ENCODE measurements at places on chromosomes 3 and 15.

DNA sequence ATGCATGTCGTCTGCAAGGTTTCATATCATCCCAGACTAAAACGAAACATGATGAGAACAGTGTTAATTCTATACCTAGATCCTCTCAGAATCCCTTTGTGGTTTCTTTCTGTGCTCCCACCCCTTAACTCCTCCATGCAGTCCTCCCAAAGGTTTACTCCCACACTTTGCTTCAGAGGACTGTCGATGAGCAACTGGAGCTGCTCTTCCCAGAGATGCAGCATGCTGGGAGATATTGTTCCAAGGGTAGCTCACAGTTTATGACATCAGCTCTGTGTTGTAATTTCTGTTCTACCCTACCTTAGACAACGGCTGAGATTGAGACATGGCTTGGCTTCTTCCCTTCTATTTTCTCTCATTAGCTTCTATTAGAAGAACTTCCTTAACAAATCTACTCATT is 313.0 kb upstream of the COL8A1 start:
- DNase-seq, result no peak

- no peak for DNase-seq
Measured at GRCh38 chr15:58746174-58746573, 3.3 kb downstream of the ADAM10 start.

GRCh38 chr3:99854756-99855298 is 37.2 kb downstream of the CMSS1 start:
- no peak for DNase-seq

DNA sequence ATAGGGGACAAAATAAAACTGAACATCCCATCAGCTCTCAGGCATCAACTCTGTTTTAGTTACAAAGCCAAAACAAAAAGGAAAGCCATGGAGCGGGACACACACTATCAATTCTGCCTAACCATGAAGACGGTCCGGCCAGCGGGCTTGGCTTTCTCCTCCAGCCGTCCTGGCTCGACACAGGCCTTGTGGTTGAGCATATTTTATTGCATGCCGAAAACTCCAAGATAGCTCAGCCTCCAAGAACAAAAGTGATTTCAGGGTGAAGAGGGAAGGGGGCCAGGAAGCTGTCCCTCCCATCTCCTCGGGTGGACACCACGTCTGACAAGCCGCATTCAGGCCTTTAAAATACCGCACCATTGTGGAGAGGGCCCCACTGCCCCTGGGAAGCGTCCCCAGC is 31.2 kb downstream of the WNT5A start:
- no peak for DNase-seq

GRCh38 chr3:84789961-84790360 is 168.8 kb upstream of the CADM2 start:
- no peak for DNase-seq
